ENCODE measurements at places on chromosomes 11 and 22.

GRCh38 chr11:72851726-72852125, 37.5 kb downstream of the ATG16L2 start:
- no peak for DNase-seq

DNA sequence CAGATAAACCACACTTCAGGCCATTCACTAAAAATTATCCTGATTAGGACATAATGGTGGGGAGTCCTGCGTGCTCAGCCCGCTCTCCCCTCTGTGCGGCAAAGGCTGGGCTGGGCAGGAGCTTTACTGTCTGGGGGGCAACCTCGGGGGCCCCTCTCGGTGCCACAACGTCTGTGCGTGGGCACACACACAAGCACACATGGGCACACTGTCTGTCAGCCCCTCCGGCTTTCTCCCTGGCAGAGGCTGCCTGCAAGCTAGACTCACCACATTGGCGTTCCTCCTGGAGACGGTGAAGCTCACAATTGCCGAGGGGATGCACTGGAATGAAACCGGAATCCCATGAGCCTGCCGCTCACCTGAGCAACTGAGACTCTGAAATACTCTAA, 5.2 kb downstream of the MLC1 start:
- no peak for DNase-seq

DNA sequence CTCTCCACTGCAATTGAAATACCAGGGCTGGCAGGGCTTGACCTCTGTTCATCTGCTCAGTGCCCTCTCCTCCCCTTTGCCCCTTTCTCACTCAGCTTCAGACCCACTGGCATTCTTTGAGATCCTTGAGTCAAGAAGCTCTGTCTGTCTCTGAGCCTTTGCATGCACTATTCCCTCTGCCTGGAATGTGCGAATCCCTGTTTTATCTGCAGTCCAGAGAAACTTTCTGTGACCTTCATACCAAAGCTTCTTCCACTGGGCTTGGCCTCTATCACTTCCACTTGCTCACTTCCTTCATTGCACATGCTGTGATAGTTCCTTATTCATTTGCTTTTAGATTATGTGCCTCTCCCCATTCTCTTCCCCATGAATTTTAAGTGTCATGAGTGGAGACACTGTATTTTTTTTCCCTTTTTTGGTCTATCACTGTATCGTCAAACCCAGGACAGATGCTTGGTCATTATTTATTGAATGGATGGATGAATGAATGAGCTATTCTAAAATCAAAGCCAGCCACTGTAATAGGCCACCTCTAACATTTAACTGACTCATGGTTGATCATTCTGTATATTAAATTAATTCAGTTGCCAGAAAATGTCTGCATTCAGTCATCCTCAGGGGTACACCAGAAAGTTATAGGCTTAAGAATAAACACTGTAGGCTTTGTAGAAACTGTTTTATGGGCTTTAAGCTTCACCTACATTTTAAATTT, 88.7 kb upstream of the TIMP3 start:
- no peak for DNase-seq

- DNase-seq, result no peak
Measured at GRCh38 chr22:48093981-48094380, 1331.5 kb downstream of the TBC1D22A start.

GRCh38 chr11:65468874-65469333, 29.9 kb upstream of the MALAT1 start:
- DNase-seq, result peak; percentile 55

DNA sequence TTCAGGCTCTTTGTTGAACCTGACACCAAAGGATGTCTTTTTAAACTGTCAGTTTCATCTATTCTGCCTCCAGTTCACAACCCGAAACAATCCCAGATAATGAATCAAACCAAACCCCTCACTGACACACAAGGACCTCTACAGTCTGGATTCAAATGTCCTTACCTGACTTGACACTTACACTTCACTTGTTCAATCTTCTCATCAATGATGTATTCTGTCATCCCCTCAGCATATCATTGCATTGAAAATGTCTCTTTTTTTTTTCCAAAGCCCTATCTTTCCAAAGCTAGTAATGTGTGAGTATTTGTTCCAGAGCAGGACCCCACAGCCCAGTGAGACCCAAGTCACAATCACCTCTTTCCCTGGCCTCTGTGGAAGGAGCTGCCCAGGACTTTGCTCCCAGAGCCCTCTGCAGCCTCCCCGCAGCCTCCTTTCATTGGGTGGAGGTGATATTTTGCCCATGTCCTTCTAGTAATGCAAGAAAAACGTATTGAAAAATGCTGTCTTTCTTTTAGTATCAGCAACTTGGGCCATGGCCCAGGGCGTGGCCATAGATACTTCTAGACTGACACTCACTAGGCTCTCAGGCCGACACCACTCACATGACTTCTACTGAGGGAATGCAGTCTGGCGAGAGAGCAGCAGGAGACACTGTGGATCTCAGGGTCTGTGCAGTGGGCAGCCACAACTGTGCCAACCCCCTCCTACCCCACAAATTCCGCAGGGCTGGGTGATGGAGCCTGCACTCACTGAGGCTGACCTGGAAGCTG, 18.2 kb downstream of the RFPL3 start:
- DNase-seq, result no peak

GRCh38 chr11:76559346-76559745, 111.2 kb downstream of the LRRC32 start:
- no peak for DNase-seq

GRCh38 chr11:109275931-109276330, 146.1 kb upstream of the C11orf87 start:
- DNase-seq, result no peak

All from activated naive CD4-positive, alpha-beta T cell treated with Interleukin-2 at 50 U/mL for 16 hours (primary cell).